ENCODE measurements at places on chromosomes 13 and 19. TPM values are rescaled to one million over a fixed set of nuclear protein-coding genes. Genes with fewer than 3 reads are reported as not detected.

DNA sequence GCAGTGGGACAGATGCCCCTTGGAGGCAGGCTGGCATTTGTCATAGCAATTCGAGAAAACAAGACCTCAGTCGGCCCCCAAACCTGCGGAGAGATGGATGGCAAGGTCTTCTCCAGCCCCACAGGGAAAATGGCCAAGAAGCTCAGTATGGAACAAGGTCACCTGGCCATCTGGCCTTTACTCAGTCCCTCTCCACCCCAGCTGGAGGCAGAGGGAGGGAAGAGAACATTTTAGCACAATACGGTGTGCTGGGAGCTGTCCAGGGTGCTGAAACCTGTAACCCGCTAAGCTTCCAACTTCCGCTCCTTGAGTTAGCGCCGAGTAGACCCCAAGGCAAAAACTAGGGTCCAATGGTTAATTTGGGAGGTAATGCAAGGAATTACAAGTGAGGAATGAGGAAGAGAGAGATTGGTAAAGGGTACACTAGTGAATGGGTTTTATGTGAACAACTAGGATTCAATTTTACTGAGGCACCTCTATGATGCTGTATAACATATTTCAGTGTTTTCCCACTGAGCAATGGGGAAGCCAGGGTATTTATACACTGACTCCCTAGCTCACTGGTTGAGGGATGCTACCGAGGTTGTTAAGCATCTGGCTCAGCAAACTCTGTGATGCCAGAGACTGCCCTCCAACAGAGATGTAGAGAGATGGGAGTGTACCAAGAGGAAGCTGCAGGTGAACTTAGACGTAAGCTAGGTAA lies 64.3 kb downstream of the CACNA1A start:
- DNase-seq: peak; percentile 46

- DNase-seq: no peak
Observed at GRCh38 chr13:31119966-31120700, 41.6 kb downstream of the HSPH1 start.

- DNase-seq: peak; percentile 43
Observed at GRCh38 chr19:18320865-18321733, 1.8 kb downstream of the LSM4 start.

- DNase-seq: peak; percentile 85
Observed at GRCh38 chr19:49473868-49474541, at the start of gene FLT3LG. TSS of gene FLT3LG (plus strand) at chr19:49474215. CDS start at chr19:49474640, 425 bp downstream.

DNA sequence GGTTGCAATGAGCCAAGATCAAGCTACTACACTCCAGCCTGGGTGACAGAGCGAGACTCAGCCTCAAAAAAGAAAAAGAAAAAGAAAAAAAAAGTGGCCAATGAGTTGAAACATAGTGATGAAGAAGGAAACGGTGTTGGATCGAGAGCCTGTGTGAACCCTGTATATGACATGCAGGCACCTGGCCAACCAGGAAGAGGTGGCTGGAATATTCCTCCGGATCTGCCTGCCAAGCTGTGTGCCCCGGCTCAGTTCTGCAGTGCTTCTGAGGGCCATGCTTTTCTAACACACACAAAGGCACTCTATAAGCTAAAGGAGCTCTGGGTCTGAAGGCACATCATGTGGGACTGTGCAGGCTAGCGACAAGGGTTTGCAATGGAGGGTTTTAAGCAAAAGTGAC lies 3.7 kb upstream of the ZNF444 start:
- DNase-seq: peak; percentile 58

GRCh38 chr13:102944821-102945220 lies 99.0 kb downstream of the ERCC5 start:
- DNase-seq: no peak

- no peak for DNase-seq
Observed at GRCh38 chr13:94947965-94948371, 235.6 kb upstream of the SOX21 start.

DNA sequence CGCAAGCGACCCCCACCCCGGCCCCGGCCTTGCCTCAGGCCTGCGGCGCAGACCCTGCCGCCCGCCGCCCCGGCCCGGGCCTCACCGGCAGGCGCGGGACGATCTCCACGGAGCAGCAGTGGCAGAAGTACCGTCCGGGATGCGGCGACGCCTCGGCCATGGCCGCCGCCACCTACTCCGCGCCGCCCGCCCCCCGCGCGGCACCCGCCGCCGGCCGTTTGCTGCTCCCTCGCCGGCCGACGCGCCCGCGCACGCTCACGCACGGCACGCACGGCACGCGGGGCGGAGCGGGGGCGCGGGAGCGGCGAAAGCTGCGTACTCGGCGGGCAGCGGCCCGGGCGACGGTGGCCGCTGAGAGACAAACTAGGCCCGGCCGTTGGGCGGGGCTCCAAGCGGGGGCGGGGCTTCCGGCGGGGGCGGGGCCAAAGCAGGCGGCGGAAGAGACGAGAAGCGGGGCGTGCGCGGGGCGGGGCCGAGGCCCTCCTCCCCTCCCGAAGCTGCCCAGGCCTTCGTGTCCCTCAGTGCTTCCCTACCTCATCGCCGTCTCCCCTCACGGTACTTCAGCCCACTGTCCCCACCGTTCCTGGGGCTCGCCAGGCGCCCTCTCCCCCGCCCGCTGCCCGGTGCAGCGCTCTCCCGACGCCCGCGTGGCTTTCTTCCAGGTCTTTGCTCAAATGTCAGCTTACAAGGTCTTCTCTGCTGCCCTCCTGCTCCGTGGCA lies at the start of gene RNF126:
Gene RNF126 (minus strand): TSS at position 253 of the 720 bp plus-strand sequence. CDS start 93 bp downstream, at position 160.
- peak; percentile 94 for DNase-seq

DNA sequence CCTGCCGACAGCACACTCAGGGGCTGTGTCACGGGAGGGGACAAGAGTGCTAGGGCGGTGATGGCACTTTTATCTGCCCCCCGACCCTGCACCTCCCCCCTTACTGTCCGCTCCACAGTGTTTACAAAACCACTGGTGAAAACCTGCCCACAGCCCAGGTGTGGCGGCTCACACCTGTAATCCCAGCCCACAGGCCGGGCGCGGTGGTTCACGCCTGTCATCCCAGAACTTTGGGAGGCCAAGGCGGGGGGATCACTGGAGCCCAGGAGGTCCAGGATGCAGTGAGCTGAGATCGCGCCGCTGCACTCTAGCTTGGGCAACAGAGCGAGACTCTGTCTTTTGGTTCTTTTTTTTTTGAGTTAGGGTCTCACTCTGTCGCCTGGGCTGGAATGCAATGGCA lies 11.8 kb downstream of the LINGO3 start:
- no peak for DNase-seq

DNA sequence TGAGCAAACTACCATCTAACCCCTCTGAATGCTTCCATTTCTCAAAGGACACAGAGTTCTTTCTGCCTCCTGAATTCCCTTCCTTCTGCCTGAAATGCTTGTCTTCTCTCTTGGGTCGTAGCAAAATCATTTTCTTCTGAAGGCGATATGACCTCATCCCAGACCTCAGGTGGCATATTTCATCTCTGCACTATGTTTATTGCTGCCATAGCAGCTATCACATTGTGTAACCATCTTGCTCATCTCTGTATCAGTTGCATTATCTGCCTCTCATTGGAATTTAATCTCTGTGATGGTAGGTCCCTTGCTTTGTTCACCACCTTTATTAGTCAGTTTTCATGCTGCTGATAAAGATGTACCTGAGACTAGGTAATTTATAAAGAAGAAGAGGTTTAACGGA lies 32.5 kb upstream of the RAP2A start:
- DNase-seq: no peak

DNA sequence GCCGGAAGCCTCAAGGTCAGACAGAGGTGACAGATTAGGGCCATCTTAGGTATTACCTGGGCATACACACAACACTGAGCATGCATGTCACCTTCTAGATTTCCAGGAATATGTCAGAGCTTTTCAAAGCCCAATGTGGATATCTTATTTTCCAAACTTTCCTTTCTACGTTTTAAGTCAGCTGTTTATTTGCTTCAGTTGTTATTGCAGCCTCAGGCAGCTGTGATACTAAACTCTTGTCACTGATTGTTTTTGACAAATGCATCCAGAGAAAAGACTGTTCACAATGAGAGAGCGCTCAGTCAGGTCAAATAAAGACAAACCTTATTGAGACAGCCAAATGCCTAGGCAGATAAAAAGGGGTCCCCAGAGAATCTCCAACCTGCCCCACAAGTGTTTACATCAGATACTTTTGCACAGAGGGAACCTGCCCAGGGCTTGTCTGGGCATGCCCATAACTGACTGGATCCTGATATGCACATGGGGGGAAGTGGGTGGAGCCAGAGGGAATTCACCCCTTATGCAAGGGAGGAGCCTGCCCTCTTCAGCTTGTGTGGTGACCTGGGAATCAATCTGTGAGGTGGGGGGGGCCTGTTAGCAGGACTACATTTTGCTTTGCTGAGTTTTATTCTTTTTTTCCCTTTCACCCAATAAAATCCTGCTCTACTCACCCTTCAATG lies 28.5 kb downstream of the MED4 start:
- DNase-seq: no peak

DNA sequence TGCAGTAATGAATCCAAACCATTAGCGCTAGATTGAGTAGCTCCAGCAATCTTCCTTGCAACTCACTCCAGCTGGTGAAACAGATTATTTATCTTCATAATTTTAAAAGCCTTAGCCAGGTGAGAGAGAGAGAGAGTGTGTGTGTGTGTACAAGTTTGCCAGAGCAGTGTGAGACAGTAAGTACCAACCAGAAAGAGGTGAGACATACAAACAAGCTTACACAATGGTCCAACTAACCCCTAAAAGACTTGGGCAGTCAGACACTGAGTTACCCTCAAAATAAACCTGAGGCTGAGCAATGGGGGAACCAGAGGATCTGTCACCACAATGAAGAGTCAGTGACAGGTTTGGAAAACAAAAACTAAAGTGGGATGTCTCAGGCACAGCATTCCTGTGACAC lies 8.1 kb upstream of the THSD1 start:
- no peak for DNase-seq

DNA sequence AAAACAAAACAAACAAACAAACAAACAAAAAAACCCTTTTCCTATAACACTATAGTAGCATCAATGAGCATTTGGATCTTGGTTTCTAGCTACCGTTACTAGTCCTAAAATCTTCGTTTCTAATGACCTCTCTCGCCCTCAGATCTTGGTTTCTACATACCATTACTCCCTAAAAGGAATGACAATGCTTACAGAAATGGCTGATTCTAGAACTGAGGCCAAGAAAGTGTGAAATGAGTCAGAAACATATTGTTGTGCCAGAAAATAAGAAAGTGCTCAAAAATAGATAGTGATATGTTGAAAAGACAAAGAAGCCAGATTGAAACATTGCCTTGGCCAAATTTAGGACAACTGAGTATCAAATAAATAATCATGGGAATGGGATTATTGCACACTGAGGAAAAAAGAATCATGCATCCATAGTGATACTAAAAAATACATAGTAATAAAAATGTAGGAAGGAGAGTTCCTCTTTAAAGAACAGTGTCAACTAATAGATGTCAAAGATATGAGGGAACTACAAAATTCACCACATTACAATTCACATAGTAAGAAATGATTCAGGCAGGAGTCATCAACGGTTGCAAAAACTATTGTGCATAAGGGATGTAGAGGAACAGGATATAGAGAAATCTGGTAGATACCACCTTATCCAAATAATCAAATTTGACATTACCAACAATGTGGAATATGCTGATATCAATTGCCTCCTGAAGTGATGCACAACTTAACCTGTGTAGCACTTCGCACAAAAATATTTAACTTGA lies 386.6 kb downstream of the DIAPH3 start:
- peak; percentile 12 for DNase-seq

GRCh38 chr13:40490086-40490758 lies 176.2 kb downstream of the FOXO1 start:
- no peak for DNase-seq

- DNase-seq: no peak
Observed at GRCh38 chr13:46834657-46835056, 37.7 kb upstream of the ESD start.

DNA sequence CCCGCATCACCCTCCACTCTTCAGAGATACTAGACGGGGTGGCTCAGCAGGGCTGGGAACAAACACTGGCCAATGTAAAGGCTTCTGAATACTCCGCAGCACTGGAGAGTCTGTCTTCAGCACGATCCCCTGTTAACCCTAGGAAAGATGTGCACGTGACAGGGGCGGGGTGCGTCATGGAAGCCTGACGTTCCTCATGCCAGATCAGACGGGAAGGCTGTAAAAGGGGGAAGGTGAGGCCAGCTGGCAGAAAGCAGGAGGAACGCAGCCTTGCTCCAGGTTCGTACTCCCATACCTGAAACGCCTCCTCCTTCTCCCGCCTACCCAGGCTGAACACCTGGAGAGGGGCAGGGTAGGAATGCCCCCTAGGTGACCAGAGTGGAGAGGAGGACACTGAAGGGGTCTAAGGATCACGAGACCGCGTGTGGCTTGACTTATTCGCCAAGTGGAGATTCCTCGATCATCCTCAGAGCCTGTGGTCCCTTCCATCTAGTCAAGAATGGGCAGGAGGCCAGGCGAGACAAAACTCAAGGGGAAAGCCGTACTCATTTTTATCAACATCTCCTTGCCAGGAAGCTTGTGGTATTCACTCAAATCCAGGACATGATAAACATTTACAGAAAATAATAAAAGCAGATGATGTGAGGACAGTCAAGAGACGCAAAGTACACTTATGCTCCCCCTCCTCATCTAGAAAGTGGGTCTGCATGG lies 18.2 kb upstream of the FFAR2 start:
- DNase-seq: peak; percentile 40

DNA sequence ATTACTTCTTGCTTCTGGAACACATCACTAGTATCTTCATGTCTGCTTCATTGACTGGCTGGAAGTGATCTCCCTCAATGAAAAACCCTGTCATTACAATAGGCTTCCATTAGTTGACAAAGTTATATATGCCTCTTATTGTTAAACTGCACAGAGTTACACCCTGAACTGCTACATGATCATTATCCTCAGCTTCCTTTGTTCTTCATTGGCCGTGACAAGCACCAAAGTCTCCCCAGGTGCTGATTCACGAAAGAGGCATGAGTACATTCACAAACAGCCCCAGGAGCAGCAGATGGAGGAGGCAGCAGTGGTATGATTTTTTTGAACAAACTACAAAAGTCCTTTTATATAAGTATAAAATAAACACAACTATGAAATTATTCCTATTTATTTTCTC lies 51.4 kb downstream of the VWA8 start:
- DNase-seq: no peak

DNA sequence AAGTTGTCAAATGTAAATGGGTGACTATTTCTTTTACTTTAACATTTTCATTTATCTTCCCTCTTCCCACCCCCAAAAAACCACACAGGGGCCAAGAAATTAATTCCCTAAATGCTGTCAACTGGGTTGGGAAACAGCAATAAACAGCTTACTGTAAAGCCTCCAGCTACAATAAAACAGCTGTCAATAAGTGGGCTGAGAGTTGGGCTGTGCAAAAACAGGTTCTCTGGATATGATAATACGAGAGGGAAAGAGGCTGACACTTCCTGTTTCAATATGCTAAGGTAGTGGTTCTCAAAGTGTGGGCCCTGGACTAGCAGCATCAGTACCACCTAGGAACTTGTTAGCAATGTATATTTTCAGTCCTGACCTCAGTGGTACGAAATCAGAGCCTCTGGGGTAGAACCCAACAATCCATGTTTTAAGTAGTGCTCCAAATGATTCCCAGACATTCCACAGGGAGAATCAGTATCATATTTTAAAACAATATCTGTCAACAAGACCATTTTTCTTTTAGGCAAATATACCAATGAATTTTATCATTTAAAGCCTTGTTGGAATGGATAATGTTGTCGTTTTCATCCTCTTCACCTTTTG lies 8.4 kb downstream of the PCDH9 start:
- peak; percentile 25 for DNase-seq

SRRM5 gene
- 0.49 TPM for polyA plus RNA-seq

ZNF730 gene
- 0.35 TPM for polyA plus RNA-seq

CGB8 gene
- polyA plus RNA-seq: not detected

ZNF575 gene
- polyA plus RNA-seq: 0.65 TPM

FCER2 gene
- polyA plus RNA-seq: 0.47 TPM

PET100 gene
- 60.5 TPM for polyA plus RNA-seq

MAP2K2 gene
- 120 TPM for polyA plus RNA-seq

ZNF285 gene
- polyA plus RNA-seq: 0.56 TPM

SYNGR4 gene
- polyA plus RNA-seq: not detected

PGLYRP2 gene
- 0.10 TPM for polyA plus RNA-seq

CCL25 gene
- polyA plus RNA-seq: not detected
